ENCODE measurements at places on chromosomes 3 and 15.

- no peak for DNase-seq
Observed at GRCh38 chr15:35197306-35197705, 112.2 kb upstream of the NANOGP8 start.

GRCh38 chr3:168884353-168884903 is 779.1 kb downstream of the MECOM start:
- no peak for DNase-seq

GRCh38 chr3:156171281-156172267 is 51.2 kb downstream of the KCNAB1 start:
- no peak for DNase-seq

DNA sequence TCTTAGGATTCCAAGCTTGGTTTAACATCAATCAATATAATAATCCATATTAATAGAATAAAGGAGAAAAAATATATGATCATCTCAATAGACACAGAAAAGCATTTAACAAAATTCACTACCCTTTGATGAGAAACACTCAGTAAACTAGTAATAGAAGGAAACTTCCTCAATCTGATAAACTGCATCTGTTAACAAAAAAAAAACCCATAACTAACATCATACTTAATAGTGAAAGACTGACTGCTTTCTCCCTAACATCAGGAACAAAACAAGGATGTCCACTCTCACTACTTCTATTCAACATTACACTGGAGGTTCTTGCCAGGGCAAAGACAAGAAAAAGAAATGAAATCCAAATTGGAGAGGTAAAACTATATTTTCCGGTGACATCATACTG is 30.5 kb downstream of the LRRK1 start:
- no peak for DNase-seq

- no peak for DNase-seq
Observed at GRCh38 chr3:45790596-45790995, 5.7 kb downstream of the SLC6A20 start.

DNA sequence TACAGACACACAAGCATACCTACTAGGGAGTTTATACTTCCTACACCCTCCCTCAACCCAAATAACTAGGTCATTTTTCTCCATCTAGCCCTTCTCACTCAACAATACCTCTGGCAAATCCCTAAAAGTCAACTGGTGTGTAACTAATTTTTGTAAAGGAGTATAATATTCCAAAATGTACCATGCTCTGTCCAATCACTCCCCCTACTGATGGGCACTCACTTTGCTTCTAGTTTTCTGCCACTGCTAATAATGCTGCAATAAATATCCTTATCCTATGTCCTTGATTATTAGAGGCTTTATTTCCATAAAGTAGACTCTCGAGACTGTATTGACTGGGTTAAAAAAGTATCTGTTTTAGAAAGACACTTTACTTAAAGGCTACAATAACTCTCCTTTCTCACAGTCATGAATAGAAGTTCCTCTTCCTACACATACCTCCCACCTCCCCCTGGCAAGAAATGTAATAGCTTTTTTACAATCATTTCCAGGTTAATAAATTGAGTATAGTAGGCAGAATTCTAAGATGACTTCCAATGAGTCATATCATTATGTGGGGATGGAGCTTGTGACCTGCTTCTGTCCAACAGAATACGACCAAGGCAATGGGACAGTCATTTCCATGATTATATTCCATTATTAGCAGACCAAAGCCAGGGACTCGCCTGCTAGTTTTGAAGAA is 30.0 kb downstream of the SHQ1 start:
- peak; percentile 7 for DNase-seq

- no peak for DNase-seq
Observed at GRCh38 chr3:109963831-109964230, 626.5 kb upstream of the DPPA4 start.

- no peak for DNase-seq
Observed at GRCh38 chr15:58678683-58679082, 70.8 kb downstream of the ADAM10 start.

DNA sequence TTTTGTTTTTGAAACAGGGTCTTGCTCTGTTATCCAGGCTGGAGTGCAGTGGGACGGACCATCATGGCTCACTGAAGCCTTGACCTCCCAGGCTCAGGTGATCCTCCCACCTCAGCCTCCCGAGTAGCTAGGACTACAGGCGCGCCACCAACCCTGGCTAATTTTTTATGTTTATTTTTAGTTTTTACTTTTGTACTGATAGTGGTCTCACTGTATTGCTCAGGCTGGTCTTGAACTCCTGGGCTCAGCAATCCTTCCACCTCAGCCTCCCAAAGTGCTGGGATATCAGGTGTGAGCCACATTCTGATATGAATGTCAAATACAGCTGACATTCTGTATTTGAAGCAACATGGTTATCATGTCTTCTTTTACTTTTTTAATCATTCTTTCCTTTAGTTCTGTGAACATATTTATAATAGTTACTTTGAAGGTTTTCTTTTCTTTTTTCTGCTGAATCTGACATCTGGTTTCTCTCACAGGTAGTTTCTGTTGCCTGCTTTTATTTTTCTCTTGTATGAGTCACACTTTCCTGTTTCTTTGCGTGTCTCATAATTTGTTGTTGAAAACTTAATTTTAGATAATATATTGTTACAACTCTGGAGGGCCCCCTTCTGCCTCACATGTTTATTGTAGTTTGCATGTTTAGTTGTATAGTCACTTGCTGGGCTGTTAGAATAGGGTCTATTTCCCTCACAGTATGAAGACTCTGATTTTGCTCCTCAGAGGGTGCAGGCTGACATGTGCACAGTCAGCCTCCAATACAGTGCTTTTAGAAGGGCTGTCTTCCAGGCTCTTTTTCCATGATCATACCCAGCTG is 8.4 kb upstream of the CNTN4 start:
- no peak for DNase-seq

- no peak for DNase-seq
Observed at GRCh38 chr15:60797444-60798040, 318.6 kb upstream of the ICE2 start.

- DNase-seq, result no peak
Observed at GRCh38 chr3:195696632-195697278, 24.0 kb upstream of the MUC20 start.

DNA sequence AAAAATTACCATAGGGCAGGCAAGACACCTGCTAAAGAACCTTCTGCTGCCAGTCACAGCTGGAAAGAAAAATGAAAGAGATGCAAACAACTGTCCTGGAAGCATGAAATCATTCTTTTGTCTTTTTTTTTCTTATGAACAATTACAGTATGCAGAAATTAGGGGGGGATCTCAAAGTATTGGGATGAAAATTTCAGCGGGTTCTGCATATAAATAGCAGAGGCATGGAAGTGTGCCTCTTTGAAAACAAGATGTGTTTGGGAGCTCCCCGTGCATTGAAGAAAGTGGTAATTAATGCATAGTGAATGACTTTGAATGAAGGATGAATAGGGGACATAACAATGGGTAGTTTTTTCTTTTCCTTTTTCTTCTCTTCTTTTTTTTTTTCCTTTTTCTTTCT is 431.2 kb downstream of the SOX2 start:
- no peak for DNase-seq

DNA sequence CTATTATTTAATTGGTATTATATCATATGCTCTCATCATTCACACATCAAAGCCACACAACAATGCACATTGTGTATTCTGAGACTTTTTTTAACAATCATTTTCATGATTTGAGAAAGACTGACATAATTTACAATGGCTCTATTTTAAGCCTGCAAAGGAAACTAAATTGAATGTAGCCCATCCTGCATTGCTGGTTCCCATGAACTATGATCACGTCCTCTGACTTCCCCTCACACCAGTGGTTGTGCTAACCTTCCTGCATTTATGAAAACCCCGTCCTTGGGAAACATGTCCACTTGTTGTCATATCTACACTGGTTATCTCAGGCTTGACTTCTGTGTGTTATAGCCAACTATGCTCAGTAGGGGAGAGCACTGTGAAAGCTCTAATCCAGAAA is 546.2 kb downstream of the MECOM start:
- DNase-seq, result no peak

GRCh38 chr3:102484363-102484762 is 49.5 kb downstream of the ZPLD1 start:
- no peak for DNase-seq

GRCh38 chr3:141539431-141540187 is 52.8 kb downstream of the RASA2 start:
- no peak for DNase-seq

DNA sequence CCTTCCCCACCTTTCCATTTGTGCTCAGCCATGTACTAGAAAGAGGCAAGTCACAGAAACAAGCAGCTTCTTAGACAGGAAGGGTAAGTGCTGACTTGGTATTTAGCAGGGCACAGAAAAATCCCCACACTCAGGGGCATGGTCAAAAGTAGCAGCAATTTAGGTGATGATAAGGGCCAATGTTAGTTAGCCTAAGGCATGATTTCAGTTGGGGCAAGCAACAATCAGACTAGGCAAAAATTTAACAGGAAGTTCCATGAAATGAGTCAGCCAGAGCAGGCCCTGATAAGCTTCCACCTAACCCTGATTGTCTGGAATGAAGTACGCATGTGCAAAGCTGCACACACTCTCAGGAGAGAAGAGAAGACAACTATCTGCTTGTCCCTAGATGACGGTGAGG is 423.4 kb upstream of the UBE2E2 start:
- no peak for DNase-seq

GRCh38 chr3:146177072-146177471 is 16.1 kb upstream of the PLOD2 start:
- DNase-seq, result no peak

- no peak for DNase-seq
Observed at GRCh38 chr3:155244216-155244615, 49.3 kb downstream of the STRIT1 start.

- DNase-seq, result no peak
Observed at GRCh38 chr15:40175160-40175559, 14.3 kb downstream of the BUB1B start.

- DNase-seq, result no peak
Observed at GRCh38 chr3:24923570-24923969, 428.9 kb upstream of the THRB start.

DNA sequence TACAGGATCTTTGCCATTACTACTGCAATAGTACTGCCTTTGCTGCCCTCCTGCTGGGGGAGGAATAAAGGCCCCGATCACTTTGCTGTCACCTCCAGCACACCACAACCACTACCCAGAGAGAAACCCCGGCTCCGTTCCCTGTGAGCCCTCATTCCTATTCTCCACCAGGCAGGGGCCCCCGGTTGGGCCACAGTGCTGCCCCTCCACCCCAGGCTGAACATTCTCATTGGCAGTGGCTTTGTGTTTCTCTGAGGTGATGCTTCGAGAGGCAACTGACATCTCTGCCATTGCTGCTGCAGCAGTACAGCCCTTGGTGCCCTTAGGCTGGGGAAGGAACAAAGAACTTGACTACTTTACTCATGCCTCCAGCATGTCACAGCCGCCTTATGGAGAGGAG is 612.9 kb upstream of the EPHA6 start:
- DNase-seq, result no peak

GRCh38 chr15:22902578-22902977 is 64.1 kb downstream of the NIPA2 start:
- DNase-seq, result no peak

DNA sequence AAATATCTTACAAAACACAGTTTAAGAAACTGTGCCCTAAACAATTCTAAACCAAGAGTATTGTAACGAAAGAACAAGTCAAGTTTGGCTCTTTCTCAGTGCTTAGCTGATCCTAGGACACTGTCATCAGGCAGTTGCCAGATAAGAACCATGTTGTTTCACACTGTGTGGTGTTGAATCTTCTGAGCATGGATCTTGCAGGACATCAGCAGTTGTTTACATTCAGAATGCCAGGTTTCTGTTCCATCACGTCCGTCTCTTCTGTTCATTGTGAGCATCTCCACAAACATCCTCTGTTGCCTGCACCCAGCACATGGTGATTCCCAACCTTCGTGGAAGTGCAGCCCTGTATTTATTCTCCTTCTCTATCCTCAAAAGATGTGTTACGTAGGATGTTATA is 67.9 kb downstream of the DCUN1D1 start:
- no peak for DNase-seq

- DNase-seq, result no peak
Observed at GRCh38 chr3:139509631-139510030, 29.9 kb downstream of the RBP1 start.

DNA sequence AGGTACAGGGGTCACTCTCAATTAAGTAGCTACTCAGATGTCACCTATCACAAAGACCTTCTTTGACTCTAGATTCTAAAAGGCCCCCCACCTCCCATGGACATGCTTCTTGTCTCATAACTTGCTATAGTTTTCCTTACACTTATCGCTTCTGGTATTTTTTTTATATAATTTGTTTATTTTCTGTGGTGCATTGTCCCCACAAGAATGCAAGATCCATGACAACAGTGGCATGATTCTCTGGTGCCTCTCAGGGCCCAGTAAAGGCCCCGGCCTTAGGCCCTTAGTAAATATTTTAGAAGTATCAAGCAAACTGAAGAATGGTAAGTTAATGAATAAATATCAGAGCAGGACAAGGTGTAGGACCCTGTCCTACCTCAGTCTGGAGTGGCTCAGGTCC is 248.6 kb downstream of the CBLB start:
- DNase-seq, result no peak

DNA sequence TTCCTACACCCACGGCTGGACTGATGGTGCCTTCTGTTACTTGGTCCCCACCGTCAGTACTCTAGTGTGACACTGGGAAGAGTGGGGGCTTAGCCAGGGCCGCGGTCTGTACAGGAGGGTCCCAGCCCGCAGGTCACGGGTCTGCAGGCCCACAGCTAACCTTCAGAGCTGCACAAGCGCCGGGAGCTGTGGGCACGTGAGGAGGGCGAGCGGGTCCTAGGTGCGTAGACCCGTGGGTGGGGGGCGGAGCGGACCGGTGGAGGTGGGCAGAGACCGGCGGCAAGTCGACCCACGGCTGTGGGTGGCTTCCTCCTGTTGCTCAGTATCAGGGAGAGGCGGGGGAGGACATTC is 1.2 kb downstream of the TNFAIP8L3 start:
- no peak for DNase-seq

GRCh38 chr3:142077859-142078500 is 71.4 kb downstream of the TFDP2 start:
- no peak for DNase-seq

- no peak for DNase-seq
Observed at GRCh38 chr3:31288641-31289100, 244.1 kb upstream of the STT3B start.

DNA sequence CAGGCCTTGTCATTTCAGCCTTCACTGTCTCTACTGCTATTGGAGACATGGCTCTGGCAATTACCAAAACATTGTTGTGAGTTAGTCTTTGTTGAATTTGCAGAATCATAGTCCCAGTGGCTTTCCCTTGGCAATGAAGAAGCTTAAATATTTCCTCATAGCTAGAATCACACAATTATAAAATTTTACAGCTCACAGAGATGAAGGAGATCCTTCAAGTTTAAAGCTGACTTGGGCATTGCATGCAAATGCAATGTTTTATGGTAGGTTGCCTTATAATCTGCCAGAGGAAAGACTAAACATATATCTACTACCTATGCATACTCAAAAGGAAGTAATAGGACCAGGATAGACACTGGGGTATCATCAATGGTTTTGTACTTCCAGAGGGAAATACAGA is 90.9 kb downstream of the LSAMP start:
- no peak for DNase-seq

DNA sequence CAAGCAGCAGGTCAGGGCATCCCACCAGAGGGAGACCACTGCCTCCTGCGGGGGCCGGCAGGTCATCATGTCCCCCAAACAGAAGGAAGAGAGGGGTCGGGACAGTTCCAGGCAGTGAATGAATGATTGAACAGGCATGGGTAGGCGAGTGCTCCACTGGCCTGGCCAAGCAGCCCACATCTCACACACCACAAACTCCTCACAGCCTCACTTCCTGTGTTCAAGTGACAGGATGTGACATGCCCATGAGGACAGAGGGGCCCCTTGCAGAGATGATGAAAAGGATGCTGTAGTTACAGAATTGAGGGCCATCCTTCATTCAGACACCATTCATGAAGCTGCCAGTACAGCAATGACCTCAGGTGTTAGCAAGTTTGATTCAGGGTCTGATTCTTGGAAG is 3.7 kb downstream of the IQSEC1 start:
- DNase-seq, result no peak

Measured in cerebellum (tissue), 4 donors.